ENCODE measurements at places on chromosomes 12 and 14. TPM values are rescaled to one million over a fixed set of nuclear protein-coding genes. Genes with fewer than 3 reads are reported as not detected.

RAB3IP gene
- total RNA-seq, result 29.8 TPM

IPO8 gene
- 41.8 TPM for total RNA-seq

C3AR1 gene
- 0.60 TPM for total RNA-seq

EFS gene
- total RNA-seq, result not detected

KCNH3 gene
- 1.6 TPM for total RNA-seq

HSPA2 gene
- 11.2 TPM for total RNA-seq

GLT8D2 gene
- total RNA-seq, result 0.13 TPM

CLEC1B gene
- not detected for total RNA-seq

OTX2 gene
- total RNA-seq, result not detected

AHNAK2 gene
- 0.02 TPM for total RNA-seq

RNASE7 gene
- total RNA-seq, result not detected

EIF2S1 gene
- 245 TPM for total RNA-seq

PZP gene
- total RNA-seq, result not detected

LRIG3 gene
- not detected for total RNA-seq

MIPOL1 gene
- total RNA-seq, result not detected

RNU6-7 gene
- not detected for total RNA-seq

SMOC1 gene
- not detected for total RNA-seq

NKX2-8 gene
- not detected for total RNA-seq

TAMALIN gene
- 12.8 TPM for total RNA-seq

ENDOU gene
- not detected for total RNA-seq

TPH2 gene
- not detected for total RNA-seq
